ENCODE measurements at places on chromosomes 13 and 19. TPM values are rescaled to one million over a fixed set of nuclear protein-coding genes. Genes with fewer than 3 reads are reported as not detected.

GRCh38 chr13:84077271-84077670, 195.0 kb upstream of the SLITRK1 start:
- DNase-seq, result no peak

DNA sequence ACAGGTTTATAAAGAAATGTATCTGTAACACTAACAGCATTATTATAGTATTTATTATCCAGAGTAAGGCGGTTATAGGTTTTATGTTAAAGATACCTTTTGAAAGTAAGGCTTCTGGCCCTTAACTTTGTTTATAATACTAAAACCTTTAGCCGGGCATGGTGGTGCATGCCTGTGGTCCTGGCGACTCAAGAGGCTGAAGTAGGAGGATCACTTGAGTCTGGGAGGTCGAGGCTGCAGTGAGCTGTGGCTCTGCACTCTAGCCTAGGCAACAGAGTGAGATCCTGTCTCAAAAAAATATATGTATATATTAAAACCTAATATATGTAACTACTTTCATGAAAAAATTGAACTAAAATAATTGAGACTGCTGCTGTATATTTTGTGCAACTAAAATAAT, 98.7 kb upstream of the KLF5 start:
- DNase-seq, result no peak

- no peak for DNase-seq
These were observed 23.6 kb downstream of the PNPLA6 start for GRCh38 chr19:7559102-7559501.

POU4F1 gene
- total RNA-seq, result 0.93 TPM

- no peak for DNase-seq
These were observed 30.5 kb downstream of the MLLT1 start for GRCh38 chr19:6249296-6249695.

DNA sequence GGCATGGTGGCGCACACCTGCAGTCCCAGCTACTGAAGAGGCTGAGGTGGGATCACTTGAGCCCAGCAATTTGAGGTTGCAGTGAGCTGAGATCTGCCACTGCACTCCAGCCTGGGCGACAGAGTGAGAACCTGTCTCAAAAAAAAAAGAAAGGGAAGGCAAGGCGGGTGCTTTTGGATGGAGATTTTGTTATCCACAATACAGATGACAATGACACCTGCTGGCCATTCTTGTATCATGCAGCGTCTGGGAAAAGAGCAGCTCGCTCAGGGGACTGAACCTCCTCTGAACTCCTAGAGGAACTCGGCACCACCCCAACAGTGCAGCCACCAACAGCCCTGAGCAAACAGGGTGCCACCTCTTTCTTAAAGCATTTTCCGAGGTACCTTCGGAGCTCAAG, 22.8 kb downstream of the HAUS8 start:
- no peak for DNase-seq

DNA sequence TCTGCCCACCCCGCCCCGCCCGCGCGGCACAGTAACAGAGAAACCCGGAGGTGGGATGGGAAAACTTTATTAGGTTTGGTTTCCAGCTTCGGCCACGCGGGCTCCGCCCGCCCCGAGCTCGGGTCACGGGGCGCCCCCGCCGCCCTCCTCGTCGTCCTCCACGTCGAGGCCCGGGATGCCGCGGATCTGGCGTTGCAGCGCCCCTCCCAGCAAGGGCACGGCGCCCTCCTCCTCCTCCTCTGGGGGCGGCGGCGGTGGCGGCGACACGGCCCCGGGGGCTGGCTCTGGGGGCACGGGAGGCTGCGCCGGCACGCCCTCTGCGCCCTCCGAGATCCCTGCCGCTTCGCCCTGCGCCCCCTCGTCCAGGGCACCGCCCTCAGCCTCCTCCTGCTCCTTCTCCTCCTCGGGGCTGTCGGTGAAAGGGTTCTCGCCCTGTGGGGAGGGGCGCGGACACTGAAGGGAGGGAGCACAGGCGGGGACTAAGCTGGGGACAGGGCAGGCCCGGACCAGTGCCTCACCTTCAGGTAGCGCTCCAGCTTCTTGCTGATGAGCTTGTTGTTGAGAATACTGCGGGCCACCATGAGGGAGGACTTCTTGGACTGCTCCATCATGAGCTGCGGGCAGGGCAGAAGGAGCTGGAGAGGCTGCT, 536 bp upstream of the AKAP8 start:
- DNase-seq, result peak; percentile 79

- no peak for DNase-seq
These were observed 7.5 kb downstream of the CARD8 start for GRCh38 chr19:48248081-48248833.

DNA sequence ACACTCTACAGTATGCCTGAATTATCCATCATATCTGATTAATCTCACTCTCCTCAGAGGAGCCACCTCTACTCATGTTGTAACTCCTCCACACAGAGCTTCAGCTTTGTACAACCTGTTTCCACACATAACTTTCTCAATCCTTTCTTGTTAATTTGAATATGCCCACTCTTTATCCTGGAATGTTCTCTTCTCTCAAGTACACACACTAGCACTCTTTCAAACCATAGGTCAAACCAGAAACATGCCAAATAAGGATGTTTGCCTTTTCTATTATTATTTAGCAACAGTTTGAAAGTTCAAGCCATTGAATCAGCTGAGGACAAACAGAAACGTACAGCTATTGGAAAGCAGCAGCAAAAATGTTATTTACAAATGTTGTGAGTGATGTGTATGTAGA, 110.3 kb downstream of the MIPEP start:
- no peak for DNase-seq

DNA sequence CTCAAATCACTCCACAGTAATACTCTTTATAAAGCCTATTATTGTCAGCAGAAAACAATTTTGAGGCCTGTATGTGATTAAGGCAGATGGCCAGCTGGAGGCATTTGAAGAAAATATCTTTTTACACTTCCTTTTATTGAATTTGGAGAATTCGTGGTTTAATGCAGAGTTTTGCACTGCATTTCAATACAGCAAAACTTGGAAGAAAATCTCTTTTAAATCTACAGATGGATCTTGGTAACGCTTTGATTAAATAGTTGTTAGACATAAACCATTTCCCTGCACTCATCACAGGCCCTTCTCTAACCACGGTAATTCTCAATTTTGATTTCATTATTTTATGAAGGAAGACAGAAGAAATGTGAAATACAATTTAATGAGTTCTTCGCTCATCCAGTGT, 185.7 kb downstream of the RFC3 start:
- DNase-seq, result no peak

DNA sequence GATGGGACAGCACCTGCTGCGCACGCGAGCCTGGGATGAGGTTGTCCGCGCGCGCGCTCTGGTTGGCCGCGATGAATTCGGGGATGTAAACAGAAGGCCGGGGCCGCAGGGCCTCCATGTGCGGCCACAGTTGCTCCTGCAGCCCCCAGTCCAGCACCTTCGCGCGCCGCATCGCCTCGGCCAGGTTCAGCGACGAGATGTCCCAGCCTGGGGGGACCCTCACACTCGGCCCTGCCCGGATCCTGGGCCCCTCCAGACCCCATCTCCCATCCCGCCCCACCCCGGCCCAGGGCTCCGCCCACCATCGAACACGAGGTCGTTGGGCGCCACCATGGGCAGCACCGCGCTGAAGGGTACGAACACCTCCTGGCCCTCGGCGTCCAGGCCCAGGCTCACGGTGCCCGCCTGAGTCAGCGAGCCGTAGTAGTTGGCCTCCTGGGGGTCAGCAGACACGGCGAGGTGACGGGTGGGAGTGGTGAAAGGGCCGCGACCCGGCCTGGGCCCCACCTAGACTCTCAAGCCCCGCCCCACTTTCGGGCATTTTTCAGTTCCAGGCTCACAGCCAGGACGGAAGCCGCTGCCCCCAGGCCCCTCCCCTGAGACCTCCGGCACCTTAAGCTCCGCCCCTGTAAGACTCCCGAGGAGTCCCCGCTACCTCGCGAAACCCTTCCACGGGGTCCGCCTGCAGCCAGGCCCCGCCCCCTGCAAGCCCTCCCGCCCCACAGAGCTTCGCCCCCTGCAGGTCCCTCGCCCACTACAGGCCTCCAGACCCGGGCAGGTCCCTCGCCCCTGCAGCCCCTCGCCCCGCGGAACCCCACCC, 1.1 kb downstream of the ISYNA1 start:
- DNase-seq, result peak; percentile 86

- no peak for DNase-seq
These were observed 1.2 kb downstream of the PSPC1 start for GRCh38 chr13:19781526-19781925.

PCSK4 gene
- 9.6 TPM for total RNA-seq

GRCh38 chr13:24983094-24983493, 112.8 kb upstream of the PABPC3 start:
- DNase-seq, result no peak

TLE6 gene
- 3.8 TPM for total RNA-seq

ZNF471 gene
- not detected for total RNA-seq

DNA sequence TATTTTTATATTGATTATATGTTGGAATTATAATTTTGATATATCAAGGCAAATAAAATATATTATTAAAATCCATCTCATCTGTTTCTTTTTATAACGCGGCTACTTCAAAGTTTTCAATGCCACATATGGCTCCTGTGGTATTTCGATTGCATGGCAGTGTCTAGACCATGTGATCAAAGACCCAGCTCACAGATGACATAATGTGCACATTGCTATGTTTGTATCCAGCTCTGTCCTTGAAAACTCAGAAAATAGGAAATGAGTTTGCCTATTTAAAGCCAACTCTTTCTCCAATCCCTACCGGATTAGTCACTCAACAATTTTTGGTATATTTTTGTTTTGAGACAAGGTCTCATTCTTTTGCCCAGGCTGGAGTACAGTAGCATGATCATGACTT, 26.2 kb downstream of the TMTC4 start:
- no peak for DNase-seq

PRKCG gene
- 3.1 TPM for total RNA-seq

GRCh38 chr19:48967346-48968178, 2.5 kb downstream of the FTL start:
- DNase-seq, result no peak

LGALS7B gene
- total RNA-seq, result not detected

DNA sequence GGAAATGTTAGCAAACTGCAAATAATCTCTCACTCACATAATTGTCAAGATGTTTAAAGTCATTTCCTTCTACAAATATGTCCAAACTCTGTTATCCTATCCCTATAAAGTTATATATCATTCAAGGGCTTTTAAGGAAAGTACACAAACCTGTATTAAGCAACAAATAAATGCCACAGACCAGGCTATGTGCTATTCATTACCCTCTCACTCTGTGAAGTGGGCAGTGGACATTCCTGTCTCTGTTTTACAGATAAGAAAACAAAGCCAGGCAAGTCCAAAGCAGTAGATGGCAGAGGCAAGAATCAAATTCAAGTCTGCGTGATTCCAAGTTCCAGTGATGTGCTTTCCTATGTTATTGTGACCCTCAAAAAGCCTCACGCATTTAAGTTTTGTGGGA, 140.6 kb downstream of the LHFPL6 start:
- DNase-seq, result no peak

- DNase-seq, result no peak
These were observed 4.3 kb upstream of the CEACAM19 start for GRCh38 chr19:44666852-44667556.

GRCh38 chr19:14300303-14300702, 80.9 kb upstream of the ADGRE5 start:
- DNase-seq, result no peak

DNA sequence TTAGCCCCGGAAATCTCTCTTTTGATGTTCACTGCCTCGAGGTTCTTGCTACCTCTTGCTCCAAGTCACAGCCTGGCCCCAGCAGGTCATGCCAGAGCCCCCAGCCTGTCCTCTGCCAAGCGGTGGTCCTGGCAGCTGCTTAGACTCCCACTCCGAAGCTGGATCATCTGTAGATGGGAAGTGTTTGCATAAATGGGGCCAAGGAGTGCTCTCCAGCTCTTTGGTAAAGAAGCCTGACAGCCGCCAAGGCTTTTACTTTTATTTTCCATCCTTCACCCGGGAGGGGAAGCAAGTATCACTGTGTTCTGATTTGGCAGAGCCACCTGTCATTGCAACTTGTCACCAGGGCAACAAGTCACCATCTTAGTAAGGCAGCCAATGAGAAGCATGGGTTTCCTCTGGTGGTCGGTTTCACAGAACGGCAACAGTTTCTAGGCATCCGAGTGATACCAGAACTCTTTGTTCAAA, 10.6 kb upstream of the RETN start:
- no peak for DNase-seq
